AG20443 (cell line): ENCODE measurements at places on chromosomes 4 and X.
A peak's percentile ranks its signal among the peaks of the same experiment; 100 is the strongest.

GRCh38 chr4:22487328-22487727 is 28.5 kb downstream of the ADGRA3 start:
- DNase-seq: no peak

DNA sequence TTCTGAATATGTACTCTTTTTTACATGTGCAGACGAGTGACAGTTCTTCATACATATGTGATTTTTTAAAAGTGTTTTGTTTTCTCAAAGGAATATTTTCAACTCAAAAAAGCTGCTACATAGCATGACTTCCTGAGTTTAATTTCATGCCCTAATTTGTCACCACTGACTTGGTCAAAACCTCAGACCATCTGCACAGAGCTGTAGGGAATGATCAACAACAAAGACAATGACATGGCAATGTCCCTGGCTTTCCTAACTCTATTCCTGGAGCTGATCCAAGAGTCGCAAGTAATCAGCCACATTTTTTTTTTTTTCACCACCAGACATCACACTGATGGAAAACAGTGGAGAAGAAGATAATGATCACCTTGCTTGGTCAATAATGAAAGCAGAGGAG is 97.7 kb downstream of the TMA16 start:
- no peak for DNase-seq

- no peak for DNase-seq
Measured at GRCh38 chr4:125681240-125681639, 366.5 kb downstream of the FAT4 start.

GRCh38 chrX:55006827-55007621 is 6.9 kb downstream of the APEX2 start:
- DNase-seq: no peak

DNA sequence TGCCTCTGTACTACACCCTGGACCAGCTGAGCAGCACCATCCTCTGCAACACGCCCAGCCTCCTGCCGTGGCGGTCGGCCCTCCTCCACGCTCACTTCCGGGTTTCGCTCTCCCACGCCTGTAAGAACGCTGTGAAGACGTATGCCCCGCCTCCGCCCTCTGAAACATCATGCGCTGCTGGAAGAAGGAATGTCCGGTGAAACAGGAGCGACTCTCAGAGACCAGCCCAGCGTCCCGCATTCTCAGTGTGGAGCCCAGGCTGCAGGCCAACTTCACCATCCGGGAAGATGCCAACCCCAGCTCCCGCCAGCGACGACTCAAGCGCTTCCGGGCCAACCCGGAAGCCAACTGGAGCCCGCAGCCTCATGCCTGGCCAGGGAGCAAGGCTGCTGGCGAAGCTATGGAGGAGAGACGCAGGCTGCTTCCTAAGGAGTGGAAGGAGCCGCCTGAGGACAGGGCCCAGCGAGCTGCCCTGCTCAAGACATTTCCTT is 186.1 kb upstream of the SLITRK2 start:
- no peak for DNase-seq

DNA sequence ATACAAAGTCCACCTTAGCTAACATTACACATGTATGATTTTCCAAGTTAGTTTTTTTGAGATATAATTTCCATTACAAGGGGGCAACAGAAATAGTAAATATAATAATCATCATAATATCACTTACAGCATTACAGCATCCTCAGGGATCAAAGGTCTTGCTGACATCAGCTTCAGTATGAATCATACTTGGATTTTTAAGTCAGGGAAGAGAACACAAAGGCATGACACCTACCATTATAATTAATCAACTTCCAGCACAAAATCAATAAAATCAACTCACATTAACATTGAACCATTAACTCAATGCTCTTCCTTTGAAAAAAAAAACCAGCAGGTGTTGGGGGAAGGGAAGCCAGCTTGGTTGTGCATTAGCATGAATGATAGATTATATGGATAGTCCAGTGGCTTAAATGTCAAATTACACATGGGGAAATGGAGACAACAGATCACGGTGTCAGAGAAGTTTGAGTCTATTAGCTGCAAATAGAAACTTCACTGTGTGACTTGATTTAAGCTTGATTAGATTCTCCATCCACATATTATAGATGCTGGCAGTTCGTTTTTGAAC is 66.9 kb upstream of the CAPN6 start:
- no peak for DNase-seq

DNA sequence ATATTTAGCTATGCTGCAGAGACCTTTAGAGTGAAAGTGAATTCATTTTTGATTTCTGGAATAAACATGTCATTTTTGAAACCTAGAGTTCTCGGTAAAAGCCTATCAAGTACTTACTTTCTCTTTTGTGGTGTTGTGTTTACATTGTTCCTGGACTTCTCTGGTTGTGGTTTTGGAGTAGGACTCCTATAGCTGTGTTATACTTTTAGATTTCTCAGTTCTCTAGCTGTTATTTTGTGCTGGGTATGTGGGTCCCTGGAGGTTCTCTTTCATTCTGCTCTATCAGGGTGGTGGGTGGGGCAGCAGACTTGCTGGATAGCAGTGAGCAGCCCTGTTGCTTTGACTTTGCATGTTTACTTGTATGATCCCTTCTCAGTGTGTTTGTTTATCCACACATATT is 25.6 kb upstream of the MSMO1 start:
- DNase-seq: peak; percentile 36

GRCh38 chr4:16224264-16225166 is 1.8 kb downstream of the TAPT1 start:
- DNase-seq: no peak

GRCh38 chr4:100450449-100450848 is 67.4 kb downstream of the EMCN start:
- no peak for DNase-seq

DNA sequence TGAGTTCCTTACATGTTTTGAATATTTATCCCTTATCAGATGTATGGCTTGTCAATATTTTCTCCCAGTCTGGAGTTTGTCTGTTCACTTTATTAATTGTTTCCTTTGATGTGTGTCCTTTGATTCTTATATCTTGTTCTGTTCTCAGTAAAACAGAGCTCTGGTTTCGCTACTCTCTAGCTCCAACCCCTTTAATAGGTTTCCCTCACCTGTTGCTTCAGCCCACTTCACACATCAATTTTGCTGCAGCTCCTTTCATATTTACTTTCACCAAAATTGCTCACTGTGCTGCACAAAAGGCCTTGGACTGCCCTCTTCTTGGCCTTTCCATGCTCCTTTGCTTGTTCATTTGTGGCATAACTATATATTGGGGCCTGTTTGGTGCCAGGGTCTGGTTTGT is 85.1 kb downstream of the CFAP299 start:
- DNase-seq: no peak

DNA sequence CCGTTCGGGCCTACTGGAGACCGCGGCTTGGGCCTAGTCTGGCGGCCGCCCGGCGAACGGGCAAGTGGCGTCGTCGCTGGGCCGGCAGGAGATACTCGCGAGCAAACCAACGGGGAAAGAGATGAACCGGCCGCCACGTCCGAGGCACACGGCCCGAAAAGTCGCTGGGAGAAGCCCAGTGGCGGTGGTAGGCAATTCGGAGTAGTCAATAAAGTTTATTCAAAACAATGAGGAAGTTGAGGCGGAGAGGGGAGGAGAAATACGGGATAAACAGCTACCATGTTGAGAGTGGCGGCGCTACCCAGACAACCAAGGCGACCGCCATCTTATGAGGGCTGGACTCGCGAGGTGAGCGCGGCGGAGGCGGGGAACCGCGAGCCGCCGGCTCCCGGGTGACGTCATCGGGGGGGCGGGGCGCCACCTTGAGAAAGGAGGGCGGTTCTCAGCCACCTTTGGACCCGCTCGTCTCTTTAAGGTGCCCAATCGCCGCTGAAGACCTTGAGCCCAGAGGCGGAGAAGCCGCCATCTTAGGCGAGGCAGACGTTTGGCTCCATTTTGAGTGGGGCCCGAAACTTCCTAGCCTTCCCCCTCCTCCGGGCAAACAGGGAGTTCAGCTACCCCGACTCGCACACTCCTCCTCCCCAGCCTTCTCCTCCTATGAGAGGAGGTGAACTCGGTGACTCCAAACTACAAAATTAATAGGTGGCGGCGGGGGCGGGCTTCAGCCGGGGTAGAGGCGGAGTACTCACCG is at the start of gene PHF8:
Gene PHF8 (minus strand): TSS at position 348 of the 751 bp plus-strand sequence. CDS start 1,745 bp downstream, outside the sequence.
- DNase-seq: peak; percentile 90

DNA sequence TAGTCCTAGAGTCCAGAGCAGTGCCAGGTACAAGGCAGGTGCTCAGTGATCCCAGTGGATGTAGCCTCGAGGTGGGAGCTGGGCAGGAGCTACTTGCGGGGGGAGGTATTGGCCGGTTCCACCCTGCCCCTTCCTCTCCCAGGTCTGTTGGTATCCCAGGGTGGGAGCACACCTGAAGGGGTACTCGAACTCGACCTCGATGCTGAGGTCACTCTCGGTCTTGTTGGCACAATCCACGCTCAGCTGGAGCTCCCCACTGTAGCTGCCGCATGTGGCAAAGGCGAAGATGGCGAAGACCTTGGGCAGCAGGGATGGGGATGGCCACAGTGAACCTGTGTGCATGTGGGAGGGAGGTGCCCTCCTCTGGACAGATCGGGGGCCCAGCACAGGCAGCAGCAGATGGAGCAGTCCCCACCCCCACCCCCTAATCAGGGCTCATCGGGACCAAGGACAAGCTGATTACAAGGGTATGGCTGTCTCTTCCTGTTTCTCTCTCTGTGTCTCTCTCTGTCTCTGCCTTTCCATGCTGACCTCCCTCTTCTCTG is 2.4 kb downstream of the SYP start:
- no peak for DNase-seq

- no peak for DNase-seq
Measured at GRCh38 chr4:16668488-16668887, 230.0 kb downstream of the LDB2 start.
